ENCODE measurements at places on chromosomes 6 and 20. TPM values are rescaled to one million over a fixed set of nuclear protein-coding genes. Genes with fewer than 3 reads are reported as not detected.

Gene RHAG
- not detected for total RNA-seq

Gene PTGIS
- not detected for total RNA-seq

Gene ADGB
- not detected for total RNA-seq

Gene BIRC7
- 0.27 TPM for total RNA-seq

Gene SMOC2
- total RNA-seq = not detected

Gene SIRPB2
- not detected for total RNA-seq

Gene CRISP3
- not detected for total RNA-seq

Gene CSTF1
- total RNA-seq = 105 TPM

Gene HAO1
- not detected for total RNA-seq

Gene MATN4
- not detected for total RNA-seq

Gene HFE
- total RNA-seq = 1.9 TPM

Data from HepG2 (cell line).